ENCODE measurements at places on chromosomes 5 and 9.

GRCh38 chr9:131214286-131214856 is 61.9 kb downstream of the FAM78A start:
- DNase-seq: no peak

- DNase-seq: no peak
These were observed 16.7 kb upstream of the IL13 start for GRCh38 chr5:132641241-132641723.

GRCh38 chr9:72213906-72214305 is 64.7 kb downstream of the GDA start:
- no peak for DNase-seq

DNA sequence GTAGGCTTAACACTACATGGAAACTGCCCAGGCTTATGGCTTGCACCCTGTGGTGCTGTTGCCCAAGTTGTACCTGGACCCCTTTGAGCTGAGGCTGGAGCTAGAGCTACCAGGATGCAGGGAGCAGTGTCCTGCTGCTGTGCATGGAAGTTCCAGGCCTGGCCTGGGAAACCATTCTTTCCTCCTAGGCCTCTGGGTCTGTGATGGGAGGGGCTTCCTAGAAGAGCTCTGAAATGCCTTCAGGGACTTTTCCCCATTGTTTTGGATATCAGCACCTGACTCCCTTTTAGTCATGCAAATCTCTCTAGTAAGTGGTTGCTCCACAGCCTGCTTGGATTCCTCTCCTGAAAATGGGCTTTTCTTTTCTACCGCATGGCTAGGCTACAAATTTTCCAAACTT is 7.9 kb upstream of the HRH2 start:
- no peak for DNase-seq

GRCh38 chr5:156556666-156557406 is 229.9 kb downstream of the SGCD start:
- no peak for DNase-seq

GRCh38 chr5:14663734-14664269 is 716 bp upstream of the OTULIN start:
- no peak for DNase-seq

DNA sequence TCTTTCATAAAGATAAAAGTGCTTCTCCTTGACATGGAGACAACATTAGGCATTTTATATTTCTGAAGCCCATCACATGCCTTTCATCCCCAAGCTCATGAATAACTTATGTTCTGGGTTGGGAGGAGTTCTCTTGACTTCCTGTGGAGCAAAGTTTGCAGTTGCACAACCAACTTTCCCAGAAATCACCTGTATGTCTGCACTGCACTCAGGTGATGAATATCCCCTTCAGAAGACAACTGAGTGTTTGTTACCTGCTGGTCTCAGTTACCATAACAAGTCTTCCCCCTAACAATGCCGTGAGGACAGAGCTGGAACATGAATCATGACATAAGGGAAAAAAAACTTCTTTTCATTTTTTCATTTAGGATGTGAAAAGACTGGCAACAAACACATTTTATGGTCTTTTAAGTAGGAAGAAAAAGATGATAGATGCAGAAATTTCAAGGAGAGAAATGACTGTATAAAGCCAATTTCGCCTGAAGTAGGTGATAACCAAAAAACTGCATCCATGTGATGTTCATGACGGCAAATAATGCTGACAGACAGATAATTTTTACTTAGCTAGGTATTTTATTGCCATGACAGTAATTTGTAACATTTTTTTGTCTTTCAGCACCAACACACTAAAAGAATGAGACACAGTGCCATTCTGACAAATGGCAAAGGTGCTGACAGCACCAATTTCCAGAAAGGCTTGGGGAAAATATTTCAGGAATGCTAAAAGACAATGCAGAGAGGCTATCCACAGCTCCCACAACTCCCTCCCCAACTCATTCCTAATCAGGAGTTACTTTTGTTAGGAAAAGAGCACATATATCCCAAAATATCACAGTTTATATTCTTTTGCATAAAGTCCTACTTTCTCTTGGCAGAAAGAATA is 656.3 kb downstream of the PRELID2 start:
- no peak for DNase-seq

GRCh38 chr5:55456216-55456895 is 78.4 kb downstream of the PLPP1 start:
- DNase-seq: no peak

GRCh38 chr9:85740787-85741094 is 1.0 kb downstream of the AGTPBP1 start:
- no peak for DNase-seq

- DNase-seq: no peak
These were observed 167.6 kb upstream of the OTULINL start for GRCh38 chr5:14414007-14414406.

- no peak for DNase-seq
These were observed 523.5 kb upstream of the CLINT1 start for GRCh38 chr5:158382473-158382872.

DNA sequence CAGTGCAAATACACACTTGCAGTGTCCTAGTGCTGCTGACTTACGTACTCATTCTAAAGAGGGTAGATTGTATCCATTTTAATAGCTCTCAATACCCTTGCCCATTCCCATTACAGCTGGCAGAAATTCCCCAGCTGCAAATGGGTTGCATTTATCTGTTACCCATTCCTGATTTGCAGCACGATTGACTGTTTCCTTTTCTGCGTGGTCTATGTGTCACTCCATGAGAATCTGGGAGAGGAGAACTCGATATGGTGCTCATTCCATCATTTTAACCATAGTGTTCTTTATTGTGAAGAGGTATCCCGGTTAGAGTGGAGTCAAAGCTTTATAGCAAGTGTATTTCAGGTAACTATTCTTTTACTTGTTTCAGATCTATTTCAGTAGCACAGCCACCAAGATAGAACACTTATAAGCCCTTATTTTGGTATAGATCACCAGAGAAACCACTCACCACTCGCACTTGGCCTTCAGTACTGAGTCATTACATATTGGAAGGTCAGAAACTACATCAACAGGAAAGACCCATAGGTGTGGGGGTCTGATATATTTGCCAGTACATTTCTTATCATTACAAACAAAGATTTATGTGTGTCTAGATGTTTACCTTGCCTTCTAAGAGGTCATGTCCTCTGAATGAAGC is 139.5 kb downstream of the MUSK start:
- no peak for DNase-seq

DNA sequence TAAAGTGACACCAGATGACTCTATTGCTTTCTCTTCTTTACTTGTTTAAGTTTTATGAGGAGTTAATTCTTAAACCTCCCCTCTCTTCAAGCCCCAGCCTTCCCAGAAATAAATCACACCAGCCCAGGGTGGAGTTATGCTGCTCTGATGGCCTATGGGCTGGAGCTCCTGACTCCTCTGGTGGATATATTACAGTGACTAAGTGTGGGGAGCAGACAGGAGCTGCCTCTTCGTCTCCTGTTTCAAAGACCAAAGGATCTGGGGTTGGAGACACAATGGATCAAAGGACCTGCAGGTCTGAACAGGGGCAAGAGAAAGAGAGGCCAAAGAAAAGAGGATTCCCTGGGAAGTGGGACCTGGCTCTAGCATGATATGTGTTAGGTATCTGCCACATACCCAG is 312.0 kb upstream of the MSX2 start:
- DNase-seq: no peak

DNA sequence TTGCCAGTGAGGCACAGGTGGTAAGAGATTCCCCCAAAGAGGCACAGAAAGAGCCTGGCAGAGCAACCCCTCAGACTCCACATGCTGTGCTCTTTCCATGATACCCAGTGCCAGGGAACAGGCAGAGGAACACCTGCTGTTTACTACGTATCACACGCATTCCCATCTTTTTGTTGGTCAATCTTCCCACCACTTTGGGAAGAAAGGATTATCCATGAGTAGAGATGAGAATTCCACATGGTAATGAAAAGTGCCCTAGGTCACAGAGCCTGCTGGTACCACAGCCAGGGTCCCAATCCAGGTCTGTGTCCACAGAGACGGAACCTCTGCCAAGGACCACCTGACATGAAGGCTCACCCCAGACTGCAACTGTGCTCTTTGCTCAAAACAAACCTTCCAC is 86.6 kb downstream of the LHFPL2 start:
- DNase-seq: no peak

GRCh38 chr5:5339257-5339656 is 83.2 kb upstream of the ICE1 start:
- no peak for DNase-seq

GRCh38 chr9:130107234-130107861 is 53.6 kb downstream of the GPR107 start:
- peak; percentile 46 for DNase-seq

DNA sequence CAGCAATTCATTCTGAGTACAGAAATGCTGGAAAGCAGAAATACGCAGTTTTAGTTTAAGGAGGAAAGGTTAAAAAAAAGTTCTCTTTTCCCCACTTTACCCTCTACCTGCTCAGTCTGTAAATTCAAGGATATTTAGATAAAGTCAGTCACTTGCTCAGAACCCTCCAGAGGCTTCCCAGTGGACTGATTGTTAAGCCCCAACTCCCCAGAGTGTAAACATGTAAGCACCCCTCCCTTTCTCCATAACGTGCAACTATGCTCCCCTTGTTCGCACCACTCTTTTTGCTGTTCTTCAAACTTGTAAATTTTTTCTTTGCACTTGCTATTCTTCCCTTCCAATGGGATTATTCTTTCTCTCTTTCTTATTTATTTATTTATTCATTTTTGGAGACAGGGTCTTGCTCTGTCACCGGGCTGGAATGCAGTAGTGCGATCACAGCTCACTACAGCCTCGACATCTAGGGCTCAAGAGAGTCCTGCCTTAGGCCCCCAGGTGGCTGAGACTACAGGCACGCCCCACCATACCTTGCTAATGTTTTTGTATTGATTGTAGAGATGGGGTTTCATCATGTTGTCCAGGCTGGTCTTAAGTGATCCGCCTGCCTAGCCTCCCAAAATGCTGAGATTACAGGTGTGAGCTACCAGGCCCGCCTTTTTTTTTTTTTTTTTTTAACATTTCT is 32.5 kb upstream of the ERBIN start:
- DNase-seq: no peak

DNA sequence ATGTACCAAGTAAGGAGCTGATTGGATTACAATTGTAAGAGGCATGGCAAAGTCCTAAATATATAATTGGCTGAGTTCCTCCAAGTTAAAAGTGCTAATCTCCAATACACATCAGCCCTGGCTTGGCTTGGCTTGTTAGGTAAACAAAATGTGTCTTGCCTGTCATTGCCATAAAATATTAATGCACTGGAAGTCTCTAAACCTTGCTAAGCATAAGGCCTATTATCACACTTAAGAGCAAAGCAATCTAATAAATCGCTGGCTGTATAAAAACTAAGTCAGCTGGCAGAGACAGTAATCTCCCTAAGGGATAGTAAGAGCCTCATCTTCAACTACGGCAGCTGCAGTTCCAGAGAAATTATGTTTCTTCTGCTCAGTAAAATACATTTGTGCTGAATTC is 418.6 kb upstream of the GRAMD2B start:
- no peak for DNase-seq

DNA sequence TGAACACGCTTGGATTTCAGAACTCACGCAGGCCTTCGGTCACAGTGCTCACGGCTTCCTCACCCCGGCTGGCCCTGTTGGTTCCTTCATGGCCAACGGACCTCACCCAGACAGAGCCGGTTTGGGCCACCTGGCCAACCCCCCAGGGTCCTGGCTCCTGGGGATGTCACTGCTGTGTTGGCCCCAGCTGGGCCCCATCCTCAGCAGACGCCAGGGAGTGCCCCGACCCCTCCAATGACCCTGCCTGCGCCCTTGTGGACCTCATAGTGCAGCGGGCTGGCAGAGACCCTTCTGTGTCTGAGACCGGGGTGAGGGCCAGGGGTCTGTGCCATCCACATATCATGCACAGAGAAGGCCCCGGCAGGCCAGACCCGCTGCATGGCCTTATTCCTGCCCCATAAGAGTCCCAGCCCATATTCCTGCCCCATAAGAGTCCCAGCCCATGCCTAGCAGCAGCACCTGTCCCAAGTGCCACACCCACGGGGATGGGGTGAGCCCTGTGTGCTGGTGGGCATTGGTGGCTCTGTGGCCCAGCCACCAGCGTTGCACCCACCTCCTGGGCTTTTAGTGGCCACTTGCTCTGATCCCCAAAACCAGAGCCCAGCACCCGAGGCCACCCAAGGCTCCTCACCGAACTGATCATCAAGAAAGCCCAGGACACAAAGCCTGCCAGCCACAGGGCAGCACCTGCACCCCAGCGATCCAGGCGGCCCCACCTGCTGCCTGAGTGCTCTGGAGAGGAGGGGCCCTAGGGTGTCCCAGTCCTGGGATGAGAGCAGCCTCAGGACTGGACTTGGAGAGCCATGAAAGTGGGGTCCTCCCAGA is 1.3 kb upstream of the LPCAT1 start:
- no peak for DNase-seq

DNA sequence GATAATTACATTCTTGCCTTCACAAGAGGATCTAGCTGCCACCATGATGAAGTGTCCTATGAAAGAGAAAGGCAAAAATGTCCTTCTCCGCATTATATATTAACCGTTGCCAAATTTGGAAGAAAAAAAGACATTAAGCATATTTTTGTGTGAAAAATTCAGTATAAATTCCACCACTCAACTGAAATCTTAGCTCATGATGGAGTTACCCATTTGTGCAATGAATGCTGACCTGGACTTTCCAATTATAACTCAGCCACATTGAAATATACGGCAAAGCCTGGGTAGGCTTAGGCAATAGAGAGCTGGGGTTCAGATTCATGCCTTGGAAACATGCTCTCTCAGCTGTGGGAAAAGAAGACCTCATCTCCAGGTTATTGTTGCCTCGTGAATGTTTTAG is 71.3 kb upstream of the VCAN start:
- no peak for DNase-seq

DNA sequence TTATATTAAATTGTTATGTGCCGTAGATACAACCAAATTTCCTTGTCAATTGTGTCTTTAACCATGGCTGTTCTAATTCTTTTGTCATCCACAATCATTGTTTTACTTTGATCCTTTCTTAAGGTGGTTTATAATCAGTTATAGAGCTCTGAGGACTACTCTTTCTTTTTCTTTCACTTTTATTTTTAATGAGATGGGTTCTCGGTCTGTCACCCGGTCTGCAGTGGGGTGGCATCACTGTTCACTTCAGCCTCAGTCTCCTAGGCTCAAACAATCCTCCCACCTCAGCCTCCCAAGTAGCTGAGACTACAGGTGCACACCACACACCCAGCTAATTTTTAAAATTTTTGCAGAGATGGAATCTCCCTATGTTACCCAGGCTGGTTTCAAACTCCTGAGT is 74.2 kb downstream of the ANXA2R start:
- DNase-seq: no peak

GRCh38 chr9:76709020-76709419 is 55.2 kb upstream of the PCA3 start:
- DNase-seq: no peak

GRCh38 chr5:11281842-11282241 is 520.8 kb upstream of the DAP start:
- no peak for DNase-seq

- no peak for DNase-seq
These were observed 150.3 kb upstream of the SLC28A3 start for GRCh38 chr9:84490842-84491325.

GRCh38 chr9:113984639-113985380 is 93.3 kb downstream of the AMBP start:
- DNase-seq: no peak
